Psoas muscle (tissue), 8 donors: ENCODE measurements at places on chromosomes 7 and 10. TPM values are rescaled to one million over a fixed set of nuclear protein-coding genes. Genes with fewer than 3 reads are reported as not detected.

The ZNF862 gene
- total RNA-seq, result 5.3 TPM

The CALHM1 gene
- total RNA-seq, result not detected

DNA sequence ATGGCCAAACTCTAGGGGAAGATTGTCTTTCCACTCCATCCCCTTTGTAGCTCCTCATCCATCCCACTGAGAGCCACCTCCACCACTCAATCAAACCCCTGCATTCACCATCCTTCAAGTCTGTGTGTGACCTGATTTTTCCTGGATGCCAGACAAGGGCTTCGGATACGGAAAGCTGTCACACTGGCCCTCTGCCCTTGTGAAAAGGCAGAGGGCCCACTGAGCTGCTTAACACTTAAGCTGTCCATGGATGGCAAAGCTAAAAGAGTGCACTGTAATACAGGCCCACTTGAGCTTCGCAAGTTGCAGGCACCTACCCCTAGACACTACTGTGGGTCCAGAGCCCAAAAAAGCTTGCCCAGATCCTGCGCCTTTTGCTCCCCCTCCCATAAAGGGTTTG lies 237.2 kb downstream of the MAGI2 start:
- no peak for DNase-seq

- DNase-seq, result no peak
Measured at GRCh38 chr10:26446258-26446657, 8.1 kb downstream of the APBB1IP start.

GRCh38 chr7:18521945-18522566 lies 26.5 kb downstream of the HDAC9 start:
- no peak for DNase-seq

DNA sequence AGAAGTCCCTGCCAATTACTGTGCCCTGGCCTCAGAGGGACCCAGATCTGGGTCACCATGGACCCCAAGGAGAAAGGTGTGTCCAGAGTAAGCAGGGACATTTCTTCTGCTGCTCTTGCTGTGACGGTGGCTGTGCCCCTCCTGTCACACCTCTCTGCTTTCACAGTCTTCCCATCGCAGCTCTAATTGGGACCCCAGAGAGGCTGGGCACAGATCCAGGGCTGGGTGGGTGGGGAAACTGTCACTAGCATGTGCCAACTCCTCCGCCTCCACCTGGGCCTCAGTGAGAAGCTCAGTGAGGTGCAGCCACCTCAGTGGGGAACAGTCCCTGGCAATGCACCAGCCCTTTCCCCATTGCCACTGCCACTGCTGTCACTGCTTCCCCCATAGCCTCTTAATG lies 37.3 kb upstream of the ADCYAP1R1 start:
- DNase-seq, result no peak

GRCh38 chr7:158364451-158364850 lies 223.2 kb downstream of the PTPRN2 start:
- no peak for DNase-seq

DNA sequence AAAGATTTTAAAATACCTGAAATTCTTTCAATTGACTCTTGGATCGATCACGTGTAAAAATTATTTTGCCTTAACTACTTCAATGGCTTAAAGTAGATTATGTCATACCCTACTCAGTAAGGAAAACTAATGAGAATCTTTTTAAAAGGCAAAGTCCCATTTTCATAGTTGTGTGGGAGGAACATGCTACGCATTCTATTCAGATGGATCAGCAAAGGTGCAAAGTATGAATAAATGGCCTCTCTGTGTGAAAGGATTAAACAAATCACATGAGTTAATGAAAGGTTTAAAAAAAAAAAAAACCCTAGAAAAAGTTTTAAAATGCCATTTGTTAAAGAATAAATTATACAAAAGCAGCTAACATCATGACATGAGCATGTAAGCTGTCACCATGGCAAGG lies 77.1 kb downstream of the ENO4 start:
- DNase-seq, result no peak

- no peak for DNase-seq
Measured at GRCh38 chr10:28190196-28190595, 112.7 kb downstream of the MPP7 start.

DNA sequence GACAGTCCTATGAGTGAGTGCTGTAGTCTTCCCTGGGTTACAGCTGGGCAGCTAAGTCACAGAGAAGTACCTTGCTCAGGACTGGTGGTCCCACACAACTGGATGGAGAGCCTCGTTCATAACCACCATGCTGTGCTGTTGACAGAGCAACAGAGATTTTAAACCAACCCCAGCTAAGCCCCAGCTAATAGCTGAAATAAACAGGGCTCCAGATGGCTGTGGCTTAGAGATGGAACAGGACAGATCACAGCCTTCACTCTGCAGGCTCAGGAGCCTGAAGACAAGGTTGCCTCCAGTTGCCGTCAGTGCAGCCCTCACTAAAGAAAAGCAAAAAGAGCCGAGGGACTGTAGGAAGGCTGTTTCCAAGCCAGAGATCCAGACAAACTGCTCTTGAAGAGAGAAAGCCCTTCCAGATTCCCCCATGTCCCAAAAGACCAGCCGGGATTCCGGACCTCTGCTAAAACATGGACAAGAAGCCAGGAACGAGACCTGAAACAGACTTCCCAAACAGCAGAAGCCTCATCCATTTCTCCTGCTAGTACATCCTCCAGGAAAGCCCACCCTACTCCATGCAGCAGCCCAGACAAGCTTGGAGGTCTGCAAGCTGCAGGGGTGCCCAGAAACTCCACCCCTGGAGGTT lies 4.2 kb downstream of the HTRA1 start:
- no peak for DNase-seq
